GM12892 (cell line): ENCODE measurements at places on chromosomes 2 and 18.

DNA sequence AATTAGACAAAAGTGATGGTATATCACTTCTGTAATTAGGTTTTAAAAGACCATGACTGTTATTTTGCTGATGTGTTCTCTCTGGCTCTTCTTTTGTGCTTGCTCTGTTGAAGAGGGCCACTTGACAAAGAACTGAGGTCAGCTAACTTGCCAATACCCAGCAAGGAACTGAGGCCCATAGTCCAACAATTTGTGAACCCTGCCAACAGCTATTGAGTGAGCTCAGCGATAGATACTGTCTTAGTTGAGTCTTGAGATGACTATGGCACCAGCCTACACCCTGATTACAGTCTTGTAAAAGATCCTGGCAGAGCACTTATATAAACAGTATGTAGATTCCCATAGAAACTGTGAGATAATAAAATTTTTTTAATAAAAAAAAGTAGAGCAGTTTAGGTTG is 103.0 kb downstream of the BMPR2 start:
- no peak for DNase-seq

DNA sequence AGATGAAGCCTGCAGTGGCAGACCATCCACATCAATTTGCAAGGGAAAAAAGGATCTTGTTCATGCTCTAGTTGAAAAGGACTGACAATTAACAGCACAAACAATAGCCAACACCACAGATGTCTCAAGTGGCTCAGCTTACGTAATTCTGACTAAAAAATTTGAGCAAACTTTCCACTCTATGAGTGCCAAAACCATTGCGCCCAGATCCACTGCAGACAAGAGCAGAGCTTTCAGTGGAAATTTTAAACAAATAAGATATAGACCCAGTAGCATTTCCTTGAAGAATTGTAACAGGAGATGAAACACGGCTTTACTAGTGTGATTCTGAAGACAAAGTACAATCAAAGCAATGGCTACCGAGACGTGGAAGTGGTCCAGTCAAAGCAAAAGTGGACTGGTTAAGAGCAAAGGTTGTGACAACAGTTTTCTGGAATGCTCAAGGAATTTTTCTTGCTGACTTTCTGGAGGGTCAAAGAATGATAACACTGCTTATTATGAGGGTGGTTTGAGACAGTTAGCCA is 12.0 kb upstream of the ZNF396 start:
- DNase-seq = no peak

DNA sequence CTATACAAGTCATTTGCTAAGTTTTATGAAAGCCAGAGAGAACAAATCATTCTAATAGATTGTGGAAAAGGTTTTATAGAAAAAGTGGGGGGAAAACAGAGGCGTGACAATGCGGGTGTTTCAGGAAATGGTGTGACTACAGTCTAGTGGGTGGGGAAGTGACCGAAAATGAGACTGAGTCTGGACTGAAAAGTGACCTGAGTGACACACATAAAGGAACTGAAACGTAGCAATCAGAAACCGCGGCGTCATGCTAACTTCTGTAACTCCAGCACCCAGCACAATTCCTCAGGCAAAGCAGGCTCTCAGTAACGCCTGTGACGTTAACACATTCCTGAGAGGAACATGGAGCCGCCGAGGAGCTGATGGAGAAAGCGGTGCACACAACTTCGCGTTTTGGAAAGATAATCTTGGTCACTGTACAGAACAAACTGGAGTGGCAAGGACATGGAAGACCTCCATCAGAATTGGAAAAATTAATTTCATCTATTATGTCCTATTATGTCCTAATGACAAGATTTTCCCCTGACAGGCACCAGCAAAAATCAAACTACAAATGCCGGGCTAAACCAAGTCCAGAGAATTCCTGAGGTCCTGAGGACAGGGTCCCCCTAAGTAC is 1.4 kb upstream of the CD226 start:
- DNase-seq = peak; percentile 34

DNA sequence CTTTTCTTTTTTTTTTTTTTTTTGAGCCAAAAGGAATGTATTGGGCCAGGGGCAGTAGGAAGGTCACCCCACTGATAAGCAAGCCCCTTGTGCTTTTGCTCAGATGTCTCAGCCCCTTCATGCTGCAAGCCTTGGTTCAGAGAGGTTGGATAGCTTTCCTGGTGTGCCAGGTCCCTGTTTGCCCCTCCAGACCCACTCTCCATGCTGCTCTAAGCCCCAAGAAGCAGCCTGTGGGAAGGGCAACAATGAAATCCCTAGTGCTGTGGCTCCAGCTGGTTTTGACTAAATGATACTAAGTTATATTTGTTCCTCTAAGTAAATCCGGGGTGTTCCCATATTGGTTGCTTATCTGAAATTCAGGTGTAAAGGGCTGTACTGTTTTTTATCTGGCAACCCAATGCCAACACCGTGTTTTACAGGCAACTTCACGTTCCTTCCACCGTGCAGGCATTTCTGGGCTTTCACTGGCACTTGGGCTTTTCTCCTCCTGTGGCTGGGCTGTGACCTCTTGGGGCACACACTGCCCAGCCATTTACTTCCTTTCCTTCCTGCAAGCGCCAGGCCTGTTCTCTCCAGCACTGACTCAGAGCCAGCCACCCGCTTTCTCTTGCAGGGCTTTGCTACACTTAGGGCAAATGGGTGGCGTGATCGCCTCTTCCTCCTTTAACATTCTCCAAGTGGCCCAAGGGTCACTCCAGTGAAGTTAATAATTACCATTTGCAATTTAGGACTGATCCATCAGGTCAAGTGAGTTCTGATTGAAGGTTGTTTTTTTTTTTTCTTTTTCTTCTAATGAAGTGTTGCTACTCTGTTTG is 21.6 kb downstream of the MERTK start:
- DNase-seq = no peak

GRCh38 chr2:71548646-71549425 is 95.5 kb downstream of the DYSF start:
- peak; percentile 71 for DNase-seq

DNA sequence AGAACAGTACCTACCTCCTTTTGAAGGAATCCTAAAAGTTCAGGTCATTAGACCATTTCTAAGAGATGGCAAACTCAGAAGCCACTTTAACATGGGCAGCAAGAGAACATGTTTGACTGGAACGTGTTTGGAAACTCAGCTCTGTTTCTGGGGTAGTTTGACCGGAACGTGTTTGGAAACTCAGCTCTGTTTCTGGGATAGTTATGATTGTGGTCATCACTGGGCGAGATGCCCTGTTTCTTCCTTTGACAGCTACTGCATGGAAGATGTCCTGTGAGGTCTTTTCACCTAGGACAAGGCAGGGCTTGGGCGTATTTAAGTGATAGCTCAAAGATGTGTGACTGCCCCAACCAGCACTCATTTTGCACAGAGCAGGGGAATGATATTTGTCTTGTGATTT is 19.9 kb upstream of the SERPINB13 start:
- no peak for DNase-seq

- DNase-seq = no peak
These were observed 36.4 kb downstream of the PKDCC start for GRCh38 chr2:42084231-42084671.

DNA sequence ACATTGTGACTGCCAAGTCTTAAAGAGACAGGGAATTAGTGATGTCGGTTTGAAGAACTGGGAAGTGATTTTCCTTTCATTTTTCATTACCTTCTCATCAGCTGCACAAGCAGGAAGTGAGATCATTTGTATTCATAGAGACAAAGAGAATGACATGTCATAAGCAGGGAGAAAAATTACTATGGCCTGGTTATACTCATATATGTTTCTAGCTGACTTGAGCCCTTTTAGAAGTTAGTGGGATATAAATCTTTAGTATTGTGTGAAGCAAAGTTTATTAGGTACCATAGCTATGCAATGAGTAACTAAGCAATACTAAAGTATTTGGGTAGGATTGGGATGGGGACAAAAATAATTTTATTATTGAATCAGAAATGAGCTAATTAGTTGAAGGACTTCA is 284.1 kb downstream of the PID1 start:
- DNase-seq = no peak

- DNase-seq = no peak
These were observed 13.3 kb downstream of the DAPL1 start for GRCh38 chr2:158808426-158808825.

GRCh38 chr2:19677825-19678518 is 223.8 kb downstream of the TTC32 start:
- no peak for DNase-seq

DNA sequence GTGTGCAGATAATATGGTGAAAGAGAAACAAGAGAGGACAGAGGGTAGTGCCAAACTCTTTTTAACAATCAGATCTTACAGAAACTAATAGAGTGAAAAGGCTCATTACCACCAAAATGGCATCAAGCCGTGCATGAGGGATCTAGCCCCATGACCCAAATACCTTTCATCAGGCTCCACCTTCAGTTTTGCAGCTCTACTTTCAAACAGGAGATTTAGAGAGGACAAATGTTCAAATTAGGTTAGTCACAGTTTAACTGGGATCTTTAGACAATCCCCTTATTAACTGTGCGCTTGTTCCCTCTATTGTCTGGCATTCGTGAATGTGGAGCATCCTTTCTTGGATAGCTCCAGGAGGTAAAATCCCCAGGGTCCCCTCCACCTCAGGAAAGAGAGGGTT is 1209.3 kb upstream of the CHAC2 start:
- no peak for DNase-seq

GRCh38 chr2:78978340-78978739 is 47.2 kb upstream of the REG3G start:
- no peak for DNase-seq

DNA sequence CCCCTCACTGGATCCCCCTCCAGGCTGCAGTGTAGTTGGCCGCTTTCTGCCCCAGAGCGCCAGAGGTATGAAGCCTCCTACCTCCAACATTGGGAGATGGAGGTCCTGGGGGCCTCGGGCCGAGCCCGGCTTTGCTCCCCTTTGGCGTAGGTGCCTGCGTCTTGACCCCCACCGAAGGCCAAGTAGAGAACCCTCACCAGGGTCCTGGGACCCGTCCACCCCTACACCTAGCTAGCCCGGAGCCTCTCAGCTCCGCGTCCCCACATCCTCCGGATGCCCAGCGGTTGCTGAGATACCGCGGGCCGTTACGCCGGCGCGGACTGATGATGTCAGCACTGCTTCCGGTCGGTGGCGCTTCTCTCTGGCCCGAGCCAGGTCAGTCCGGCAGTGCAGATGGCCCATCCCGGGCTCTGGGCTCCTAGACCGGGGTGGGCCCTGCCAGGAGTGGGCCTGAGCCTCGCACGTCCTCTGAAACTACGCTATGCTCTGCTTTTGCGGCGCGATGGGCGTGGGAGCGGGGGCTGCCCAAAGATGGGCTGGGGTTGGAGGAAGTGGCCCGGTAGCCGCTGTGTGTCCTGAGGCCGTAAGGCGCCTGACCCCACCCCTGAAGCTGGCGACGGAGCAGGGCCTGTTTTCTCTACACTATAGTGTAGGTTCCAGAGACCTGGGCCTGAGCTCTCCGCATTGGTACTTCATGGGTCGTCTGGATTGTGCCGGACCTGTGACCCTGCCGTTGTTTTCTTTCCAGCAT is at the start of the genes GLB1L and STK16:
Gene GLB1L, minus strand, starts transcription at position 297 of the 751 bp plus-strand sequence. CDS start 1,871 bp downstream, outside the sequence.
Gene STK16, plus strand, starts transcription at position 332 of the 751 bp plus-strand sequence. CDS start 521 bp downstream, outside the sequence.
- peak; percentile 99 for DNase-seq

DNA sequence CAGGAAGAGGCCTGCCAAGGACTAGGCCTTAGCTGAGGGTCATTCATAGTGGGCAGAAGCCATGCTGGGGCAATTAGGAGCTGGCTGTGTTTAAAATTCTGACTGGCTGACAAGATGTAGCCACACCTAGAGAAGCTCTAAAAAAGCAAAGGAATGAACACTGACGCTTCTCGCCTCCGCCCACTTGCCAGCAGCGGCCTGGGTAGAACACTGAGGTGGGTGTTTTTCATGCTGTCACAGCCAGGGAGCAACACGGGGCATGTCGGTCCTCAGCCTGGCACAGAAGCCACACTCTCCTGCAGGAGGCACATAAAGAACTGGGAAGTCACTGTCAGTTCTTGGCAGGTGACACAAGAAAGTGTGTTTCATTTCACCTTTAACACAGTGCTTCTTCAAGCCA is 10.4 kb downstream of the CHST10 start:
- no peak for DNase-seq

DNA sequence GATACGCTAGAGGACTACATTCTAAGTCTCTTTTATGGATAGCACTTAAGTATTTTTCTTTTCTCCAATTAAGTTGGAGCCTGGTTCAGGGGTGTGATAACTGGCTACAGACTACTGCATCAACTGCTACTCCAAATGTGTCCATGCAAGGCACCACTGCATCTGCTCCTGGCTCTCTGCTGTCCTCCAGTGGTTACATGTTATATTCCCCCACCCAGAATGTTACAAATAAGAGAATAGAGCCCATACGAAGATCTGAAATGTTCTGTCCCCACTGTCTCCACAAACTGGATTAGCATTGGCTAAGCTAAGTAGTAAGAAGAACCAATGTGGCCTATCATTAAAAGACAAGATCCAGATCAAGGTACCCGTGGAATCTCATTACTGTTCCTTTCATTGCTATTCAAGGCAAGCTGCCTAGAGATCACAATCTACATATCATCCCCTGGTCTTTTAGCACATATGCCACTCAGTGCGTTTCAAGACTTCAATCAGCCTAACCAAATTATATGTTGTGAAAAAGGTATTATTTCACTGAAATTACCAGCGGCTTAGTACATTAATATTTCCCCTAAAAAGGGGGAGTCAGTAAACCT is 308.3 kb upstream of the SLC8A1 start:
- DNase-seq = no peak

- no peak for DNase-seq
These were observed 1.0 kb downstream of the HOXD9 start for GRCh38 chr2:176123411-176124109.

- no peak for DNase-seq
These were observed 170.0 kb downstream of the AGAP1 start for GRCh38 chr2:235663875-235664274.

- no peak for DNase-seq
These were observed 341.6 kb upstream of the VWC2L start for GRCh38 chr2:214069254-214069653.

DNA sequence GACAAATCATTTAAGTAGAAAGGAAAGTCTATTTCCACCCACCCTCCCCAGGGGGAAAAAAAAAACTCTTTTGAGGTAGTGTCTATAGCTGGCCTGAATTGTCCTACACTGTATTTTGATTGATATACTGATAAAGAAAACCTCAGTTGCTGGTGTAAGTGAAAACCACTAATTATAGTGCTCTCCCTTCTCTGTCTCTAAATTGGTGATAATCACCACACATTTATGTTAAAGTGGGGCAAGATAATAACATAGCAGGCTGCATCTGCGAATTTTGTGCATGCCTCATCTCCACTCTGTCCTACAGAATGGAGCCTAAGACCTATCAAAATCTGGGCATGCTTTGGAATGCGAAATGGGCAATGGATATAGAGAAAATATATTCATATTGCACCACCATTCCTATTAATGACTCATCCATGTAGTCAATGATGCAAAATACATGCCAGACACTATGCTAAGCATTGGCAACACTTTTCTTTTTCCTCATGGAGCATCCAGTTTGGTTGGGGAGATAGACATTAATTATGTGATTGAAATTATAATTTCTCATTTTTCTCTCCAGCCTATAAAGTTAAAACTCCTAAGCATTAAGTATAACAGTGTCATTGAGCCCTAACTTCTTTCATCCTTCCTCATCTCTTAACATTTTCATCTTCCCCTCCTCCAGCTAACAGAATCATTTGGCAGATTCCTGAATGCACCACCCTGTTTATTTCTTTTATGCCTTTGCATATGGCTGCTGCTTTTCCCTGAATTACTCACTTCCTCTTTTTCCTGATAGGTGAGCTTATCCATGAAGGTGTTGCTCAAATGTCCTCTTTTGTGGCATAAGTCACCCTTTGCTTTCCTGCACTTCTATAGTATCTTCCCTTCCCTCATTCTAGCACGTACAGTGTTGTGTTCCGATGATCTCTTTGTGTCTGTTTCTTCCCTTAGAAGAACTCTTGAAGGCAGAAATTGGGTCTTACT is 58.2 kb downstream of the SLC9A2 start:
- DNase-seq = no peak

- no peak for DNase-seq
These were observed 443.5 kb upstream of the MAP2 start for GRCh38 chr2:208980321-208980720.
